ENCODE measurements at places on chromosomes 2 and 18. TPM values are rescaled to one million over a fixed set of nuclear protein-coding genes. Genes with fewer than 3 reads are reported as not detected.

- no peaks in the 10 kb centered on the region for H3K36me3 ChIP-seq
- H3K27me3 ChIP-seq, result no peaks in the 10 kb centered on the region
- DNase-seq, result no peak
- no peaks in the 10 kb centered on the region for H3K4me1 ChIP-seq
- no peak overlapping the region for H3K4me3 ChIP-seq
- no peak overlapping the region for H3K27ac ChIP-seq
These were observed 46.3 kb downstream of the TANK start for GRCh38 chr2:161206471-161207032.

DNA sequence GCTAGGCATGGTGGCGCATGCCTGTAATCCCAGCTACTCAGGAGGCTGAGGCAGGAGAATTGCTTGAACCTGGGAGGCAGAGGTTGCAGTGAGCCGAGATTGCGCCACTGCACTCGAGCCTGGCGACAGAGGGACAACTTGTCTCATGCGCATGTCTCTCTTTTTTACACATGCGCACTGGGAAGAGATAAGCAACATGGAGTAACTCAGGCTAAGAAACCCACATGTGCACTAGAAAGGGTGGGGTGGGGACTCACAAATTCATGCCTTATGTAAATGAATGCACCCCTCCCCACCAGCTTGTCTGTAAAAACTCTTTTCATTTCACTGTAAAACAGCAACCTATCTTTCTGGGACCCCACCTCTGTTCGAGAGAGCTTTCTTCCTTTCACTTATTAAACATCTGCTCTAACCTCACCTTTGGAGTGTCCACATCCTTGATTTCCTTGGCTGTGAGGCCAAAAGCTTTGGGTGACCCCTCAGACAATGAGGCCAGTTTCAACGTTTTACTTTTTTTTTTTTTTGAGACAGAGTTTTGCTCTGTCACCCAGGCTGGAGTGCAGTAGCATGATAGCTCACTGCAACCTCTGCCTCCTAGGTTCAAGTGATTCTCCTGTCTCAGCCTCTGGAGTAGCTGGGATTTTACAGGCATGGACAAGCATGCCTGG lies 91.6 kb upstream of the RMP24 start:
- H3K4me3 ChIP-seq, result no peak overlapping the region
- no peaks in the 10 kb centered on the region for H3K36me3 ChIP-seq
- no peak for DNase-seq
- H3K4me1 ChIP-seq, result no peaks in the 10 kb centered on the region
- no peaks in the 10 kb centered on the region for H3K27me3 ChIP-seq

- H3K27me3 ChIP-seq, result no peaks in the 10 kb centered on the region
- peaks cover 28% of the 10 kb centered on the region for H3K4me1 ChIP-seq
- no peaks in the 10 kb centered on the region for H3K36me3 ChIP-seq
These were observed 1.4 kb upstream of the REEP1 start for GRCh38 chr2:86338778-86339295.

DNA sequence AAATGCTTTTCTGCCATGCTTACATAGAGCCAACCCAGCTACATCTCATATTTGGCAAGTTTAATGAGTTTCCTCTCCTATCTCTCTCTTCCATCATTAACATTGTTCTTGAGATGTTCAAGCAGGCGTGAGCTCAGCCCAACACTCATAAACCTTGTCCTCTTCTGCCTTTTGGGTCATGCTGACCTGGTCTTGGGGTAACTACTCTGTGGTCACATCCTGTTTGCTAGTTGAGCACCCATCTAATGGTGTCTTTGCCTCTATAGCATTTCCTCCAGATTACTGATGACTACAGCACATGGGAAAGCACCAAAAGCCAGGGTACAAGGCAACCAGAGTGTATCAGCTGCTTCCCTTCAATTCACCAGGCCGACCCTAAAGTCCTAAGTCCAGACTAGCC lies 366.9 kb upstream of the HNRNPA3 start:
- H3K4me3 ChIP-seq, result no peak overlapping the region
- H3K27me3 ChIP-seq, result no peaks in the 10 kb centered on the region
- H3K27ac ChIP-seq, result no peak overlapping the region
- no peaks in the 10 kb centered on the region for H3K4me1 ChIP-seq

- no peak overlapping the region for H3K27ac ChIP-seq
- no peaks in the 10 kb centered on the region for H3K4me1 ChIP-seq
- no peak overlapping the region for H3K4me3 ChIP-seq
- H3K27me3 ChIP-seq, result no peaks in the 10 kb centered on the region
These were observed 333.3 kb upstream of the ACVR2A start for GRCh38 chr2:147511491-147511948.

DNA sequence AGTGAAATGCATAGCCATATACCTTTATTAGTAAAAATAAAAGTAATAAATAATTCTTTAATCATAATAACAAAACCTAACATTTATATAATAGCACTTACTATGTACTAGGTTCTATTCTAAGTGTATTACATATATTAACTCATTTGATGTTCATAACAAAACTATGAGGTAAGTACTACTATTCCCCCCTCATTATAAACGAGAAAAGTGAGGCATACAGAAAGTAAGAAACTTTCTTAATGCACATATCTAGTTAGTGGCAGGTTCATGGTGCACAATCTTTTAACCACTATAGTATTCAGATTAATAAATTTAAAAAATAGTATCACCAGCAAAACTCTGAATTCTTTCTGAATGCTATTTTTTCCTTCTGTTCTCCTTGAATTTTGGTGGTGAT lies 27.5 kb downstream of the TRPM8 start:
- H3K4me1 ChIP-seq, result no peaks in the 10 kb centered on the region
- DNase-seq, result no peak
- no peaks in the 10 kb centered on the region for H3K27me3 ChIP-seq
- H3K4me3 ChIP-seq, result no peak overlapping the region

Gene DSG4
- 0.83 TPM for polyA plus RNA-seq

Gene ANKRD53
- polyA plus RNA-seq, result 52.2 TPM

Data from testis (tissue), 5 donors.